AG10803 (cell line): ENCODE measurements at places on chromosomes 11 and 22.

GRCh38 chr11:21931436-21932101 lies 261.3 kb upstream of the ANO5 start:
- no peak for DNase-seq

DNA sequence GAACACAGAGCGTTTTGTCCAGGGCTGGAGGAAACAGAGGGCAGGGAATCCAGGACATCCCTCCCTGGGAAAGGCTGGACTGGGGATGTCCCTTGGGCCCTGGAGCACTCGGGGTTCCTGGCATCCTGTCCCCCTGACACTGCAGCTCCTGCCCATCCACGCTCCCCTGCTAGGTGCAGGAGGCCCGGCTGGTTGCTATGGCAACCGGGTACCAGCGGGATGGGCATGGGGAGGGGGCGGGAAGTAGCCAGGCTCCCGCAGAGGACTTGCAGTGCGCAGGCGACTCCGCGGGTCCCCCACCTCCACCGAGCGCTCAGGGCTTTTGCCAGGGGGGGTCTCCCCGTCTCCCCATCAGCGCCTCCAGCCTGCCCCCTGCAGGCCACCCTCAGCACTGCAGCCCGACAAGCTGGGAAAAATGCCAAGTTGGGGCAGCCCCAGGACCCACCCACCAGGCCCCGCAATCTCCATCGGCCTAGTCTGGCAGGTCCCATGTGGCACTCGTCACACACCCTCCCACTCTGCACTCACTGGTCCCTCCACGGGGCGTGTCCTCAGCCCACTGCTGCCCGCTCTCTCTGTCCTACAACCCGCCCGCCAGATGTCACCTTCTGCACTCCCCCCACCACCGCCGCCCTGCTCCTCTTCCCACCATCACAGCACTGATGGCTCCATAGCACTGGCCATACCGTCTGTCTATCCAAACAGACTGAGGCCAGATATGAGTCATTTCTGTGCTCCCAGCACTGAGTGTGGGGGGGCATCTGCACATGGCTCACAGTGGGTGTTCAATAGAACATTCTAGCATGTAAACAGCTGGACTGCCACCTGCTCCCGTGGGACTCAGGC lies 31.5 kb downstream of the KIAA0930 start:
- DNase-seq = peak; percentile 80

GRCh38 chr11:67436459-67437081 lies 912 bp downstream of the PTPRCAP start:
- DNase-seq = no peak

DNA sequence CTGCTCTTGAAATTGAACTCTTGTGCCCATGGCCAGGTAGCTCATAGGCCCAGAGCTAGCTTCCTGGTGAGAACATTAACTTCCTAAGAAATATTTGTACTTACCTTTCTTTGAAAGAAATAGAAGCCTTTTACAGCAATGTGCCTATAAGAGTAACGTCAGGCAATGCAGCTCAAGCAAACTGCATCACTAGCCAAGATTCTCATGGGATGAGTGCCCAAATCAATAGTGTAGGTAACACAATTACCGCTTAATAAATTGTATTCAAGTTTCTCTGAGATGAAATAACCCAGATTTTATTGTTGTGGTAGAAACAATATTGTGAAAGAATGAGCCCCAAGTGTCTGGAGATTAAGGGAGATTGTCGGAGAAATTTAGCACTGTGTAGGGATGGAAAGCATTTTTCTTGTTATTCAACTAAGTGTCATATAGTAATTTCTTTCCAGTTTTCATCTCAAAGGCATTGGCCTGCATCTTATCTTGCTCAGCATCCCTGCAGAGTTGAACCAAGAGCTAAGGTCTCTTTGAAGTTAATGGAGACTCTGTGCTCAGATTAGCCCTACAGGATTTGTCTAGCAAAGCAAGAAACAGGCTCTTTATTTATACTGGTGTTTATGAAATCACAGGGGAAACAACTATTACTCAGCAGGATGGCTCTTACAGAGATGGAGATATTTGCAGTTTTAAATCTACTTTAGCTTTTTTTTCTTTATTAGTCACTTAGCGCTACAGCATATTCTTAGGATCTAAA lies 321.0 kb upstream of the PDGFD start:
- no peak for DNase-seq

GRCh38 chr11:19352771-19353160 lies 112.0 kb upstream of the E2F8 start:
- no peak for DNase-seq

DNA sequence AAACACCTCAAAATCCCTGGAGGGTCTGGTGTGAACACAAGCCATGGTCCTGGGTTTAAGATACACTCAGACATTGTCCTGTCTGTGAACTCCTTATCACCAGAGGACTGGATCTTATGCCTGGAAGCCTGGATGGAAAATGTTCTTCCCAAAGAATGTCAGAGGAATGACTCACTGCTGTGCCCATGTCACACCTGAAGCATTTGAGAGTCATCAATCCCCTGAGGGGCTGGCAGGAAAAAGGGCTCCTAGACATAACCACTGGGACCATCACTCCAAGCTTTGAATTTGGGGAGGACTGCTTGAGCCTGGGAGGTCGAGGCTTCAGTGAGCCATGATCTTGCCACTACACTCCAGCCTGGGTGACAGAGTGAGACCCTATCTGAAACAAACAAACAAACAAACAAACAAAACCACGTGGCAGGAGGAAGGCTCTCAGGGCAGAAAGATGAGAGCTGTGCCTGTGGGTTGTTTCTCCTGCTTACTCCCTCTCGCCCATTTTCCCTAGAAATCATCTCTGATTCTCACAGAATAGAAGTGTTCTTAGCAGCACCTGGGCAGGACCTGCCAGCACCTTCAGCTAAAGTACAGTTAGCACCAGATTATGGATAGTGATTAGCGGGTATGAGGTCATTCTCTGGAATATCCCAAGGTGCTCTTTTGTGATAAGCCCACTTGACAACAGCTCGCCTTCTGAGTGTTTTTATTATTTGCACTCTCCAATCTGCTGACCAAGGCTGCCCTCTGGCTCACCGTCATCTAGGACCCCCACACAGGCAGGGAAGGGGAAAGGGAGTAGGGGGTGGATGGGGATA lies 11.9 kb upstream of the PRG2 start:
- no peak for DNase-seq
